ENCODE measurements at places on chromosomes 4 and X.

DNA sequence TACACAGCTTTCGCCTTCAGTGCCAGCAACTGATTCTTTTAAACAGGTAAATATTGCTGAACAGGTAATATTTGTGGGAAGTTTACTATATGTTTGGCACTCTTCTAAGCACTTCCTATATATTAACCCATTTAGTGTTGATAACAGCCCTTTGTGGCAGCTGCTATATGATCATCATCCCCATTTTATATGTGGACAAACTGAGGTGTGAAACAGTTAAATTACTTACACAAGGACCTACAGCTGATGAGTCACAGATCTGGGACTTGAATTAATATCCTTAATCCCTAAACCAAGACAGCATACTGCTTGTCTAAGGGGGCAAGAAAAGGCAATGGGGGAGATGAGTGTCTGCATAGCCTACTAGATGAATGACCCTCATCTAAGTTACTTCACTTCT is 2.9 kb downstream of the SMIM20 start:
- no peak for DNase-seq

- DNase-seq = no peak
Measured at GRCh38 chr4:101050837-101051205, 296.5 kb downstream of the PPP3CA start.

GRCh38 chrX:3599802-3600430 is 113.5 kb downstream of the PRKX start:
- DNase-seq = no peak

DNA sequence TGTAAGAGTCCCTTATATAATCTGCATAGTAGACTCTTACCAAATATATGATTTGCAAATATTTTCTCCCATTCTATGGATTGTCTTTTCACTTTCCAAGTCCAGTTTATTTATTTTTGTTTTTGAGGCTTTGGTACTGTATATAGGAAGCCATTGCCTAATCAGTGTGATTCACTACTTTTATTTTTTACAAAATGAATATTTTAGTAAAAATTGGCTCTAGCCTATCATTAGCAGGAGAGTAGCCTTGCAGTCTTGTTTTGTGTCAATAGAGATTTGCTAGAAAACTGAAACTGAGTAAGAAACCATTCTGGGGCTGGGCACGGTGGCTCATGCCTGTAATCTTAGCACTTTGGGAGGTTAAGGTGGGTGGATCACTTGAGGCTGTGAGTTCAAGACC is 199.9 kb upstream of the MAB21L2 start:
- DNase-seq = no peak

DNA sequence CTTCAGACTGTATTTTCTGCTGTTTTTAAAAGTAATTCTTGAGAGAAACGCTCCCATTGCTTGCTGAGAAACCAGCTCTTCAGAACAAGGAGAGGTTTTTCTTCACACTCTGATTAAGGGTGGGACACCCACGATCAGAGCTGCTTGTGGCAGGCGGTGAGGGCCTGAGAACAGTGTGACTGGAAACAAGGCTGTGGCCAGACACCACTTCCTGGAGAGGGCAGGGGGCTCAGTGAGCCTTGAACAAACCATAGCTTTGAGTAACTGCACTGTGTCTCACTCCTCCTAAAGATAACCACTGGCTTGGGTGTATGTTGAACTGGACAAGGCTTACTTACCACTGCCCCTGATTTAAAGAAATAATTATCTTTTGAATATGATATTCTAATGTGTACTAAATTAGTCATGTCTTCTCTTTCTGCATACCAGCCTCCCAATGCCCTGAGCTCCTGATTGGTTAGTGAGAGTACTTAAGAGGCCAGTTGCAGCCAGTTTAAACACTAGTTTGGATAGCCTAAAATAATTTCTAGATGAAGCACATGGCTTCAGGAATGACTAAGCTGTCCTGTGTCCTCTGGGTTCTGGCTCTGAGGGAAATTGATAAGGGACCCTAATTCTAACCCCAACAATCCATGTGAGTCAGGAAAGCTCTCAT is 3.7 kb upstream of the GPR82 start:
- no peak for DNase-seq

All from EL (cell line).